ENCODE measurements at places on chromosomes 16 and 17. TPM values are rescaled to one million over a fixed set of nuclear protein-coding genes. Genes with fewer than 3 reads are reported as not detected.

DNA sequence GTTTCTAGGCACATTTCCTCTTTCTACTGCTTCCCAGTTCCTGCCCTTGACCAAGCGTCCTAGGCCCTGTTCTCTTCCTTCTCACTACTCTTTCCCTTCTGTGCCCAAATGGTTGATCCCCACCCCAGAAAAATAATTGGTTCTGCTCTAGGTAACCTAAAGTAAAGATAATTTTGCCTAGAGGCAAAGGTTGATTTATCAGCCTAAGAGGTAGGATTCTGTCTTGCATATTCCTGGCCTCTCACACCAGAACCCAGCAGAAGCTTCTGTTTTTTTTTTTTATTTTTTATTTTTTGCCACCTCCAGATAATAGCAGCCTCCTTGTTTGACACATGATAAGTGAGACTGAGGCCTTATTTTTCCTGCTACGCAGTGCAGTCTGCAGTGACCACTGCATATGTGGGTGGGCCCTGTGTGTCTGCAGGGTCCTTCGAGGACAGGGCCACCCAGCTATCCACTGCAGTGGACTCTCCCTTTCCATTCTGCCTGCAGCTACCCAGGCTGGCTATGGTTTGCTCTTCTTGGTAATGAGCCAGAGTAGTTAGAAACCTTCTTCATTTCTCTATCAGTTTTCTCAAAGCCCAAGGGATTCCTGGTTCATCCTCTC is 701 bp downstream of the PIPOX start:
- H3K36me3 ChIP-seq, result no peaks in the 10 kb centered on the region
- DNase-seq, result no peak
- H3K4me3 ChIP-seq, result no peak overlapping the region
- H3K27me3 ChIP-seq, result peaks cover 12% of the 10 kb centered on the region

DNA sequence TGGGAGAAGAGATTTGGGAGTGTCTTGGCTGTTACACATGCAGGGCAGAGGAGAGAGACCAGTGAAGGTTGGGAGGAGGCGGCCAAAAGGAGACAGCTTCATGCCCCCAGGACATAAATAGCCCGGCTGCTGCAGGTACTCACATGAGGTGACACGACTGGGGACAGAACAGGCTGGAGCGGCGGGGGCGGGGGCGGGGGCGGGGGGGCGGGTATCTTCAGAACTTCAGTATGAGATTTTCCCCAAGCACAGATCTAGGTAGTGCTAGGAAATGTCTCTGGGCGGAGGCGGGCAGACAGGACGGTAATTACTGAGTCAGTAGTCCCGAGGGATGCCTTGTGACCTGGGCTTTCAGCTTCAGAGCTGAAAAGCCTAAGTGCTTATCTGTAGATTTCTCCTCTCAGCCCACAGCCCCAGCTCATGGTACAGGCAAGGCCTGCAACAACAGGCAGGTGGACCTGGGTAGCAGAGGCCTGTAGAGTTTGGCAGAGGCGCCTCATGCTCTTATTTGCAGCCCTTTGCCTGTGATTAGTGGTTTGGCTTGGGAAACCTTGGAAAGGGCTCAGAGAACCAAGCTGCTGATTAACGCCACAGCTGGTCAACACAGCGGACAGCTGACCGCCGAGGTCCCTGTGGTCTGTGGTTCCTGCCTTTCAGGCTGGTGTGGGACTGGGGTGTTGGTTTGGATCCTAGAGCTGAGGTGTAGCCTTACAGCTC is 24.5 kb downstream of the UNK start:
- H3K27me3 ChIP-seq, result no peaks in the 10 kb centered on the region
- H3K36me3 ChIP-seq, result peaks cover 2% of the 10 kb centered on the region
- no peak overlapping the region for H3K4me3 ChIP-seq
- H3K27ac ChIP-seq, result no peak overlapping the region

DNA sequence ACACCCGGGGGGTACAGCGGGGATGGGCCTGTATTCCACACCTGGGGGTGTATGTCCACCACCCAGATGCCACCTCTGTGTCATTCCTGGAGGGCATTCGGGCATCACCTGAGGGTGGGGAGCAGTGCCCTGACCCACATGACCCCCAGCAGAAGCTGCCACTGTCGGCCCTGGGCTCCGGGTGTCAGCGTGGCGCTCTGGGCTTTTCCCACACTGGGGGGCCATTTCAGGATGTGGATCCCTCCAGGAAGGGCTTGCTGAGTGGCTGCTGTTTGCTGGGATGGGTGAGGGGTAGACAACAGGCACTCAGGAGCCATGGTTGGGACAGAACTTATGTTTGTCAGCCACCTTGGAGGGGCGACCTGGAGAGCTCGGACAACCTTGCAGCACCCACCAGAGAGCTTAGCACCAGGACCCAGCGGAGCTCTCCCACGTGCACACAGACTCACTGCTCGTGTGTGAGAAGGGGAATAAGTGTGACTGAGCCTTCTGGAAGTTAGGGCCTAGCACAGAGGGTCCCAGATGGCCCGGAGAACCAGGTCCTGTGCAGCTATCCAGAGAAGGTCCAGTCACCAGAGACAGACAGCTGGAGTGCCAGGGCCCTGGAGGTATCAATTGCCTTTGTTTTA is 102.7 kb downstream of the METRNL start:
- H3K4me3 ChIP-seq, result no peak overlapping the region
- H3K27me3 ChIP-seq, result peaks cover 10% of the 10 kb centered on the region
- H3K27ac ChIP-seq, result no peak overlapping the region
- H3K4me1 ChIP-seq, result no peaks in the 10 kb centered on the region
- DNase-seq, result peak; percentile 15
- no peaks in the 10 kb centered on the region for H3K36me3 ChIP-seq

DNA sequence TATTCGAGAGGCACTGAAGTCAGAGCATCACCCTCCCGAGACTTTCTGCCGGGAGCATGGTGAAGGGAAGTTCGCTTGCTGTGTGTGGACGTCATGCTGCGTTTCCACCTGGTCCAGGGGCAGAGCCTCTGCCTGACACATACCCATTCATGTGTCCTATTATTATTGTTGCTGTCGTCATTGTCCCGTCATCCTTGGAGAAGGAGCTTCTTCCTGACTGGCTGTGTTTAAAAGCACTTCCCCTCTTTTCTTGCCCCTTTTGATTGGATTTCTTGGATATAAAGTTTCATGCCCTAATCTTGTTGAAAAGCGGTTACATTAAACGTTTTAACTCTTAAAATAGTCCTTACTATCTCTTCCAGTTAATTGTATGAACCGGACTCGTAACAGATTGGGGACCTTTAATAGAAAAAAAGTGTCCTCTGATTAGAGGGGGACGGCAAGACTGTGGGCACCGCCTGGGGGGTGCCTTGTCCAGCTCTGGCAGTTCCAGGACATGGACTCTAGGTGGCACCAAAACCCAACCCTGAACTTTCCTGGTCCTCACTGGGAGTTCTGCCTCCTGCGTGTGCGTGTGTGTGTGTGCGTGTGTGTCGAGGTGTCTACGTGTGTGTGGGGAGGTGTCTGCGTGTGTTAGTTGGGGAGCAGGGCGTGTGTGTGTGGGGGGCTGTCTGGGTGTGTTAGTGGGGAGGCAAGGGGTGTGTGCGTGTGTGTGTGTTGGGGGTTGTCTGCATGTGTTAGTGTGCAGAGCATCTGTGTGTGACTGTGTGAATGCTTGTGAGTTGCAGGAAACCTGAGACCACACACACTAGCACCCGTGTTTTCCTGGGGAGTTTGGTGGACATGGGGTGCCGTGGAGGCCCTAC is 133.3 kb upstream of the CIBAR2 start:
- DNase-seq, result peak; percentile 42
- H3K27me3 ChIP-seq, result peaks cover 2% of the 10 kb centered on the region
- no peaks in the 10 kb centered on the region for H3K36me3 ChIP-seq
- H3K4me1 ChIP-seq, result no peaks in the 10 kb centered on the region

DNA sequence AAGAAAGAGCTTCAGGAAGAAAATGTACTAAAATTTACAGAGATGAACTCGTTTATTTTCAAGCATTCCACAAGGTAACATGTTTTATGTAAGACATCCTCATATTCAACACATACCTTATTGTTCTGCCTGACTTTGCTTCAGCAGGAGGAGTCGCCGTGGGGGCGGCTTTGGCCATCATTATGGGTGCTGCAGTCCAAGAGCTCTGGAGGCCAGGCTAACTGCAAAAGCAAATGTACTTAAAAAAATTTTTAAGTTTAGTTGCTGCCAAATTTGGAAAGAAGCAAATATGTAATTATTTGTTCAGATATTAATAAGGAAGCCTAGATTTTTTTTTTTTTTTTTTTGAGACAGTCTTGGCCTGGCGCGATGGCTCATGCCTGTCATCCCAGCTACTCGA is 4.1 kb upstream of the SPG7 start:
- H3K4me3 ChIP-seq, result no peak overlapping the region
- H3K27me3 ChIP-seq, result no peaks in the 10 kb centered on the region
- H3K27ac ChIP-seq, result peak overlapping the region; percentile 62
- no peaks in the 10 kb centered on the region for H3K36me3 ChIP-seq
- peaks cover 30% of the 10 kb centered on the region for H3K4me1 ChIP-seq

DNA sequence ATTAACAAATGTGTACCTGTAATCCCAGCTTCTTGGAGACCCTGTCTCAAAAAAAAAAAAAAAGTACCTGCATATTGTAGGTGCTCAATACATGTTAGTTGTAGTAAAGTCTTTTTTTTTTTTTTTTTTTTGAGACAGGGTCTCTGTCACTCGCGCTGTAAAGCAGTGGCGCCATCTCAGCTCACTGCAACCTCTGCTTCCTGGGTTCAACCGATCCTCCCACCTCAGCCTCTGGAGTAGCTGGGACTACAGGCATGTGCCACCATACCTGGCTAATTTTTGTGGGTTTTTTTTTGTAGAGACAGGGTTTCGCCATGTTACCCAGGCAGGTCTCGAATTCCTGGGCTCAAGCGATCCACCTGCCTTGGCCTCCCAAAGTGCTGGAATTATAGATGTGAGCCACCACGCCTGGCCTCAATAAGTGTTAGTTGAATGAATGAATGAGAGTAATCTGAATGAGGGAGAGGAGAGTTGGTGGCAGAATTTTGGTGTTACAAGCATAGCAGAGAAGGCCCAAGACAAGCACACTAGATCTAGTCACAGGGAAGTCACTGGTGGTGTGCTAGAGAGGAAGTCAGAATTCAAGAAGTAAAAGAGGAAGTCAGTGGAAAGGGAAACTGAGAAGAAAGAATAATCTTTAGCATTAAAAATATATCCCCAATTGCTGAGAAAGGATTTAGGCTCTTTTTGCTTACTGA is 9.4 kb upstream of the MYL4 start:
- H3K36me3 ChIP-seq, result no peaks in the 10 kb centered on the region
- DNase-seq, result no peak
- no peak overlapping the region for H3K4me3 ChIP-seq

DNA sequence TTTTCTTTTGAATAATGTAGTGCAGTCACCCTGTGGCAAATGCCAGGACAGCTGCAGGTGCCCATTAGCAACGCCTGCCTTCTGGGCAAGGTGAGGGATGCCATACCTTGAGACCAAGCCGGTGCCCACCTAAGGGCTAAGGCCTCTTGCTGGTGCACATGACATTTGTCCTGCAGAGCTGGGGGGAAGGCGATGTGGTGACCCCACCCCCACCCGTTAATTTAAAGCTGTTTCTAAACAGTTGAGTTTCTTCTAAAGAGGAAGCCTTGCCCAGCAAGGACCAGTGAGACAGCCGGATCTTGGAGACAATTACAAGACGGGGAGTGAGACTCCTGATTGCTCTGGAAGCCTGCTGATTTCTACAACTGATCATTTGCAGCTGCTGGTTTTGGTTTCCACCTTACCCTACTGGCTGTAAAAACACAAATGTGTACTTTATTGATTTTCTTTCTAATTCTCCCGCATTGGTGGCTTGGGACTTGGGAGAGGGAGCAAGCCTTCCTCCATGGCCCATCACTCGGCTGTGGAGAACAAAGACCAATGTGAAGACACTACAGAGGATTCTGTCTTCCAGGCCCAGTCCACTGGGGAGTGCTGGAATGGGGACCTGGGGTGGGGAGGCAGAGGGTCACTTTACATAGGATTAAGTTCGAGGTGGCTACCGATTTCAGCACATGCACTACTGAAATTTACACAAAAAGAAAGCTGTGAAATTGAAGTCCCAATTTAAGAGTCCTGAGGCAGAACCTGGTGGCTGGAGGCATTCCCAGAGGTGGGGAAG is 2.7 kb downstream of the CDK5R1 start:
- H3K27ac ChIP-seq, result peak overlapping the region; percentile 56
- H3K4me1 ChIP-seq, result peaks cover 58% of the 10 kb centered on the region
- H3K36me3 ChIP-seq, result peaks cover 35% of the 10 kb centered on the region
- H3K4me3 ChIP-seq, result peak overlapping the region; percentile 84
- DNase-seq, result no peak

DNA sequence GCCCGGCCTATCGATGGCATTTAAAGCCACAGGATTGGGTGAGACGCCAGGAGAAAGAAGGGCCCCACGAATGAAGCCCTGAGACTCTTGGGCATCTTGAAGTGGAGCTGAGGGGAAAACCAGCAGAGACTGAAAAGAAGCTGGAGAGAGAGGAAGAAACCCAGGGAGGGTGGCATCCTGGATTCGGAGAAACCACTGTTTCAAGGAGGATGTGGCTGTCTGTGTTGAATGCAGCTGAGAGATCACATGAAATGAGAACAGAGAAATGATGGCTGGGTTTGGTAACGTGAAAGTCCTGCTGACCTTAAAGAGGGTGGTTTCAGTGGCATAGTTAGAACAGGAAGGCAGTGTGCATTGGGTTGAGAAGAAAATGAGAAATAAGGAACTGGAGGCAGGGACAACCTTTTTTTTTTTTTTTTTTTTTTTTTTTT is 3.8 kb downstream of the TNFSF12 start:
- peak overlapping the region; percentile 68 for H3K4me3 ChIP-seq
- H3K4me1 ChIP-seq, result peaks cover 75% of the 10 kb centered on the region
- H3K36me3 ChIP-seq, result peaks cover 55% of the 10 kb centered on the region
- H3K27me3 ChIP-seq, result no peaks in the 10 kb centered on the region

GRCh38 chr17:49910094-49910857 is 58.7 kb upstream of the DLX4 start:
- H3K4me1 ChIP-seq, result peaks cover 6% of the 10 kb centered on the region
- peaks cover 69% of the 10 kb centered on the region for H3K27me3 ChIP-seq
- H3K36me3 ChIP-seq, result no peaks in the 10 kb centered on the region
- DNase-seq, result no peak
- no peak overlapping the region for H3K4me3 ChIP-seq

DNA sequence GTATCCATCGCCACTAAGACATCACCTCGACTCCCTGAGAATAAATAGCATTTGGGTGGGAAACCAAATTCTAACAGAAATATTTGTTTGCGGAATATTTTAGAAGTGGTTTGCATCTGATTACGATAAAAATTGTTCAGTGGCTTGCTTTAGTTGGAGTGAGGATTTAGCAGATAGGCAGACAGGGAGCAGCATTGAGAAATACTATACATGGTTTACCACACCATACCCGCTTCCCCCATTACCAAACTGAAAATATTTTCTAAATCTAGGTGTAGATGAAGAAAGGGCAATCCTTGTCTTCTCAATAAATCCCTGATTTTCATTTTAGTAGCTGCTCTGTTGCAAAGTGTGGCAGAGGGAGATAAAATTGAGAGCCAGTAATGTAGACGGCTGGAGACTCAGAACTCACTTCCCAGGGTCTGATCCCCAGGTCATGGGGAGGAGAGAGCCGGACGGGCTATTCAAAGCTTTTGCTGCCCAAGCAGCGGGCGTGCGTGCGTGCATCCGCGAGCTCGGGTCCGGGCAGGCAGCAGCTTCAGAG is 808 bp upstream of the BAHCC1 start:
- DNase-seq, result no peak
- H3K36me3 ChIP-seq, result peaks cover 18% of the 10 kb centered on the region
- peak overlapping the region; percentile 56 for H3K27ac ChIP-seq
- H3K4me3 ChIP-seq, result peak overlapping the region; percentile 49

SKAP1 gene
- total RNA-seq, result 132 TPM

ABAT gene
- total RNA-seq, result 5.9 TPM

PYY gene
- total RNA-seq, result not detected

NT5M gene
- total RNA-seq, result 9.7 TPM

MT1G gene
- total RNA-seq, result 2.2 TPM

GPRC5B gene
- total RNA-seq, result not detected
